Esophagus mucosa (tissue), 1 donor: ENCODE measurements at places on chromosomes 6 and 20.

GRCh38 chr6:24642061-24642460 lies 3.9 kb downstream of the KIAA0319 start:
- no peak for ATAC-seq

GRCh38 chr6:31418251-31418650 lies 14.9 kb downstream of the MICA start:
- no peak for ATAC-seq

DNA sequence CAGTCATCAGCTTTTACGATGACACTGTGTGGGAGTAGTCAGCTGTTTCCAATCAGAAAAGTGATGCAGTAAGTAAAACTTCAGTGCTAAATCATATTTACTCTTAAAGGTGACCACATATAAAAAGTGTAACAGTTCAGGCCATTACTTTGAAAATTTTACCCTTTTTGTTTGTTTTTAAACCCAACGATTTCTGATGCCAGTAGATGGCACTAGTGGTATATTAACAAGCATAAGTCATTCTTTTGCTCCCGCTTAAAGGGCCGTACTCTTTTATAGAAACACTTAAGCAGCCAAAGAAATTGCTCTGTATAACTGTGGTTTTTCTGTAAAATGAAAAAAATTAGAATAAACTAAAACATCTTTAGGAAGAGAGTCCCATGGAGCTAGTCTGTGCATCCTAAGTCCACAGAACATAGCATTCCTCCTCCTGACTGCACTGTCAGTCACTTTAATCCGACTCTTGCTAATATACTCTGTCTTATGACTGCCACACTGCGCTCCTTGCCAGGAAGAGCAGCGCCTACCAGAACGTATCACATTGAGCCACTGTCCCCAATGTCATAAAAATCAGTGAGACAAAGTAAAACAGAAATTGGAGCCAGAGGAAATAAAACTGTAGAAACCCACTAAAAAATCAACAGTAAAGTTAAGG lies 25.0 kb downstream of the HEBP2 start:
- ATAC-seq = no peak

DNA sequence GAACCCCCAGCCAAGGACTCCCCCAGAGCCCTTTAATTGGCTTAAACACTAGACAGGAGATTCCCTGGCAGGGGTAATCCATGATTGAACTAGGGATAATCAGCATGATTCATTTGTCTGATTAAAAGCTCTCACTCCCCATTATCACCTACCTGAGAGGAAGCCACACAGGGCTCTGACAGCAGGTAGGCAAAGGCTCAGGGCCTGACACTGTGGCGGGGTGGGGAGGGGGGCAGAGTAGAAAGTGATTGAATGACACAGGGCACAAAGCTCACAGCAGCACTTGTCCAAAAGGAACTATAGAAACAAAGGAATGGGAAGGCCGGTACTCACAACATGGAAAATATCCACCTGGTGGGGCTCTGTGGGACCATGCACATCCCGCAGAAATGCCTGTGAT lies 231.6 kb downstream of the MAFB start:
- no peak for ATAC-seq
